ENCODE measurements at places on chromosomes 3 and 15.

GRCh38 chr3:41507336-41508062 lies 308.2 kb downstream of the CTNNB1 start:
- no peak for DNase-seq

GRCh38 chr15:70582143-70582945 lies 181.0 kb downstream of the UACA start:
- DNase-seq = no peak

GRCh38 chr3:83738202-83738601 lies 1220.6 kb upstream of the CADM2 start:
- no peak for DNase-seq

- DNase-seq = peak; percentile 91
Observed at GRCh38 chr3:197297476-197298340, 704 bp downstream of the DLG1 start.

DNA sequence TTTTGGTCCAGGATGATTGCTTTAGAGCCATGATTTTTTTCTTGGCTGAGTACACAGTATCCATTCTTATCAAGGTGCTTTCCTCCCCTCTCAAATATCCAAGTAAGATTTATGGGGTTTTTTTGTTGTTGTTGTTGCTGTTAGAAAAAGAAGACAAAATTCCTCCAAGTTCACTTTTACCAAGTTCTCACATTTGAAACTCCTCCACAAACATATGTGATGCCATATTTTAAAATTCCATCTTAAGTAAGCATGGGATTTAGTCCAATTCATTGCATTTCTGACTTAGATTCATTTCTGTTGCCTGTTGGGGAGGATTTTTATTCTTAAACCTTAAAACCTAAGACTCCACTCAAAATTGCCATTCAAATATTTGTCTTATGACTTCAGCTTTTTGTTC lies 128.6 kb upstream of the SPATA12 start:
- no peak for DNase-seq

DNA sequence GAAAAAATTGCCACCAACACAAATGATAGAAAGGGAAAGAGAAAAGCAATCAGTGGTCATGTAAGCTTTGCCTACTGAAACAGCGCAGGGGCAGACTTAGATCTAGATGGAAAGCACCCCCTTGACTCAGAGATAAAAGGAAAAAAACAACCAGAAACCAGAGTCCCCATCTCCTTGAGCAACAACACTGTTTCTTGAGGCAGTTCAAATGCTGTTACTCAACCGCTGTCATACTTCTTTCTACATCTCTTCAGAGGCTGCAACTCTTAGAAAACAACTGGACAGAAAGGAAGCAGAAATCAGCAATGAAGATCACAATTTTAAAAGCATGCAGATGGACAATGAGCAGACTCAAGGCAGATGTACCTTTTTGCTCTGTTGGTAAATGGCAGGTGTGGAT lies 36.5 kb downstream of the FSIP1 start:
- peak; percentile 16 for DNase-seq

- DNase-seq = no peak
Observed at GRCh38 chr3:114295946-114296345, 2.1 kb downstream of the TIGIT start.

- peak; percentile 66 for DNase-seq
Observed at GRCh38 chr3:194640829-194641228, 7.6 kb upstream of the TMEM44 start.

GRCh38 chr3:107806536-107806935 lies 283.8 kb downstream of the BBX start:
- no peak for DNase-seq

DNA sequence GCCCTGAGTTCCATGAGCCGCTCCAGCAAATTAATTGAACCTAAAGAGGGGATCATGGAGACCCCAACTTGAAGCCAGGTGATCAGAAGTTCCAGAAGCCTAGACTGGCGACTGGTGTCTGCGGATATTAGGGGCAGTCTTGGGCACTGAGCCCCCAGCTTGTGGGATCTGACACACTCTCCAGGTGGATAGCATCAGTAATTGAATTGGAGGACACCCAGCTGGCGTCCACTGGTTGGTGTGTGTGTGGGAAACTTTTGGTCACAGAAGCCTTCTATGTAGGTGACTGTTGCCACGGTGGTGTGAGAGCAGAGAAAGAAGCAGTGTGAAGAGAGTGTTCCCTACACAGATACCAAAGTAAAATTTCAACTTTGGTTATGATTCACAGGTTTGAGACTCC lies 106.0 kb upstream of the ADPGK start:
- no peak for DNase-seq

GRCh38 chr3:65732051-65732935 lies 306.4 kb downstream of the MAGI1 start:
- peak; percentile 34 for DNase-seq

- no peak for DNase-seq
Observed at GRCh38 chr3:66553441-66554113, 52.8 kb upstream of the LRIG1 start.

DNA sequence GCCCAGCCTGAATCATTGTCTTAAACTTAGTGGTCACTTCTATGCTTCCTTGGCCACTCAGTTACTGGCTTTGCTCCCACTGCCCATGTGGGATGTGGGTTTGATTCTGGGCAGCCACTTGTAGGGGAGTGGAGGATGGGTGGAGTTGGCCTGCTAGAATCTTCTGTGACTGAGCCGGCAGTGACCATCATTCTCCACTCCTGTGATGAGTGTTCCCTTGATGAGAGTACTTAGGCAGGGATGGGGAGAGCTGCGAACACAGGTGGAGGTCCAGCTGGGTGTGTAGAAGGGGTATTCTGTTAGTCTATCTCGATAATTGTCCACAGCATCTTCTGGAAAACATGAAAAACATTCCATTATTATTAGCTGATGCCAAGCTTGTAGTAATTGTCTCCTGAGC lies 8.0 kb downstream of the TM6SF1 start:
- no peak for DNase-seq

GRCh38 chr3:109023656-109024254 lies 70.1 kb upstream of the GUCA1C start:
- peak; percentile 56 for DNase-seq

DNA sequence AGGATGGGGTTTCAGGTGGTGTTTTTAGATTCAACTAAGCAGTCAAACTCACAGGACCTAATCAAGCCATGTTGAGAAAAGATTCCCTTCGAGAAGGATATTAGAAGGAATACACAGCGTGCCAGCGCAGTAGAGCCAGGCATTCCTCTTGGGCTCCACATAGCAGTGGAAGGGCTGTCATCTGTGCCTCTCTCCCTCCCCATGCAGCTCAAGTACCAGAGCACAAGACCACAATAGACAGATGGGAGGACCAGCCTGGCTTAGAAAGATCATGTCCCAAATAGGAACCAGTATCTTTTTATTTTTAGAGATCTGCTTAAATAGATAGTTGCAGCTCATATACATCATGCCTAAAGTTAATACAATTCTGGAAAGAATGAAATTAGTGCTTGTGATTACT lies 37.9 kb downstream of the LMLN start:
- no peak for DNase-seq

GRCh38 chr3:10416730-10417300 lies 88.6 kb downstream of the ATP2B2 start:
- no peak for DNase-seq

- DNase-seq = no peak
Observed at GRCh38 chr3:100041328-100041749, 73.0 kb downstream of the FILIP1L start.

- DNase-seq = no peak
Observed at GRCh38 chr3:162295323-162295983, 798.8 kb downstream of the OTOL1 start.

DNA sequence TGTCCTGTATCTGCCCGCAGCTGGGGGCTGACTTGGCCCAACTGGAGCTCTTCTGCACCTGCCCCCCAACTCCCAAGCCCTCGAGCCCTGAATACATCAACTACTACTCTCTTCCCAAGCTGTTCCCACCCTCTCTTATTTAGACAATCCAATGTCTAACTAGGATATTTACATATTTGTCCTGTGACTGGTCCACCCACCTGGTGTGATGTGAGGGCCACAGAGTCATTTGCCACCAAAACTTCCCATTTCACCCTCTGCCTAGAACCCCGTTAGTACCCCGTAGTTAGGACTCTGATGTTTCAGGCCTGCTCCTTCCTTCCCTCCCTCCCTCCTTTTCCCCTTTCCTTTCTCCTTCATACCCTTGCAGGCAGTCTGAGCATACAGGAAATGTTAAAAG lies 6.4 kb downstream of the CPLX3 start:
- DNase-seq = no peak

DNA sequence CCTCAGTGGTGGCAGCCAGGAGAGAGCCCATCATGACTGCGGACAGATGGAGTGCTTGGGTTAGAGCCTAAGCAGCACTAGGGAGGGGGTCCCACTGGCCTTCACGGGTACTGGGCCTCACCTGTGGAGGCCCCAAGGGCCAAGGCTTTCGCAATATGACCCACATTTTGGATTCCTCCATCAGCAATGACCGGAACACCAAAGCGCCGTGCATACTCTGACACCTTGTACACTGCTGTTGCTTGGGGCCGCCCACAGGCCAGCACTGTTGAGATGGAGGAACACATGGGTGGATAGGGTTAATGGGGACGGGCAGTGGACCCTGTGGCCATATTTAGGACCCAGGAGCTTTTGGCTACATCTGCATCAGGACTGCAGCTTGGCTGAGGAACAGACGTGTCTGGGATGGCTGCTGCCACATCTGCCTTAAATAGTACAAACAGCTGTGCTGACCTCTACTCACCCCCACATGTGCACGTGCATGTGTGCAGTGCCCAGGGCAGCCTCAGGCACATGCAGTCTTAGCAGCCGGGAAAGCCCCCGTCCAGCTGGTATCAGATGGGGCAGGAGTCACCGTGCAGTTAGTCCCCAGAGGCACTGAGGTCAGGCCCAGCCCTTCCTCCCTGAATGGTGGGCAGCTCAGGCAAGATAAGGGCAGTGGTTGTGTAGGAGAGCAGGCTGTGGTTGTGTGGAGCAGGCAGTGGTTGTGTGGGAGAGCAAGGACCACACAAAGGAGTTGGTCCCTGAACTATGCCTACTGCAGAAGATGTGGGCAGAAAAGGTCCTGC lies 3.3 kb downstream of the NDUFAF3 start:
- DNase-seq = peak; percentile 96

GRCh38 chr15:97976766-97977503 lies 16.4 kb downstream of the ARRDC4 start:
- no peak for DNase-seq

- no peak for DNase-seq
Observed at GRCh38 chr15:63626955-63627354, 29.8 kb downstream of the FBXL22 start.

DNA sequence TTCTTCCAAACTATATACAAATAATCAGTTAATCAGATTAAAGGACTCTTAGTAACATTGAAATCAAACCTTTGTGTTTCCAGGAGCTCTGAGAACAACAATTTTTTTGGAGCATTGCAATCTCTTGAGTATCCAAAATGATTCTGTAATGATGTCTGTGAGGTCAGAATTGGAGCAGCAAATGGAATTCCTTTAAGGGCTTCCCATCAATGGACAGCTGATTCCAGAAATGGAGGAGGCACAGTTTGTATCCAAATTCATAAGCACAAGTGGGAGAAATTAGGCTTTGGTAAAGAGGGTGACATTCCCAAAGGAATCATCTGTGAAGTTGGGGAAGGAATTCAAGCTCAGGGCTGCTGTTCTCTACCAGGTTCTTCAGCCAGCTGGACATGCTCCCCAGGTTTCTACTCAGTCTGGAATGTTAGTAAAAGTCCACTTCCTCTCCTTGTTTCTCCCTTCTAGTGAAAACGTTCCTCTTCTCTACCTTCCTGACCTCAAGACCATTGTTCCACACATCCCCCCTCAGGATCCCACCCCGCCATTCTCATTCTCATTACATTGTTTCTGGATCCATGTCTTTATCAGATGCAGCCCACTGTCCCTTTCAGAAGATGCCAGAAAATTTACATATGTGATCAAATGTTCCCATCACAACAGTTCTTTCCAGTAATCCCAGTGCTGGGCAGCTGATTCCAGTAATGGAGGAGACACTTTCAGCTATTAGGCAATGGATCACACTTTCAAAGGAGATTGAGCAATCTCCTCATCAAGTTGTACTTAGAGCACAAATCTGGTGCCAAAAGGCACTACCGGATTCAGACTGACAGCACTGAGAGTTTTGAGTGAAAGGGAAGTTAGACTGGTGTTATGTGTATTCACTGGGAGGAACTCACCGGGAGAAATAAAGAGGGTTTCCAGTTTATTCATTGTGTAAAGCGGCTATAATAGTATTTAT lies 391.3 kb upstream of the TPRG1 start:
- DNase-seq = no peak

DNA sequence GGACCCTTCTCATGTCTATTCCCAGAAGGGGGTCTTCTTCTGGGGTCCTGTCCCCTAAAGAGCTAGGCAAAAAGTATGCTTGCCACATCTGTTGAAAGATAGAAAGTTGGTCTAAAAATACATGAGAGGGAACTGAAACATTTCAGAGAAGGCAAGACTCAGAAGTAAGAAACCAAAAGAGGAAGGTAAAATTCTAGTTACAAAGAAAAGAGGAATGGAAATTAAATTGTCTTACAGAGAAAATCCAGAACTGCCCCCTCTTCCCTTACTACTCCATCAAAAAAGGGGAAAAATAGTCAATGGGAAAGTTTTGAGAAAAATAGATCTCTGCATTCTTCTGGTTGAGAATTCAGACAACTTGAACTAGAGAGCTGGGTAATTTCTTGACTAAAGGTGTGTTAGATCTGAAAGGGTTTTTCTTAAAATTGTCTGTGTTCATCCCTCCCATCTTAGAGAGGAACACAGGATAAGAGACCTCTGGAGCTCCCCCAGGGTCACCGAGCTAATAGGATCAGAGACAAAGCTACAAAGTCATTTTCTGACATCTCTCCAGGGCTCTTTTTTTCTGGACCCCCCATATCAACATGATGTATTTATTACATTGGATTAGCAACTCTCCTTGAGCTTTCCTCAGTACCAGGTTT lies 32.3 kb upstream of the CCR2 start:
- no peak for DNase-seq

GRCh38 chr3:151379083-151379734 lies 5.3 kb downstream of the P2RY12 start:
- peak; percentile 36 for DNase-seq

GRCh38 chr3:117160176-117160575 lies 450.6 kb downstream of the TUSC7 start:
- DNase-seq = no peak

DNA sequence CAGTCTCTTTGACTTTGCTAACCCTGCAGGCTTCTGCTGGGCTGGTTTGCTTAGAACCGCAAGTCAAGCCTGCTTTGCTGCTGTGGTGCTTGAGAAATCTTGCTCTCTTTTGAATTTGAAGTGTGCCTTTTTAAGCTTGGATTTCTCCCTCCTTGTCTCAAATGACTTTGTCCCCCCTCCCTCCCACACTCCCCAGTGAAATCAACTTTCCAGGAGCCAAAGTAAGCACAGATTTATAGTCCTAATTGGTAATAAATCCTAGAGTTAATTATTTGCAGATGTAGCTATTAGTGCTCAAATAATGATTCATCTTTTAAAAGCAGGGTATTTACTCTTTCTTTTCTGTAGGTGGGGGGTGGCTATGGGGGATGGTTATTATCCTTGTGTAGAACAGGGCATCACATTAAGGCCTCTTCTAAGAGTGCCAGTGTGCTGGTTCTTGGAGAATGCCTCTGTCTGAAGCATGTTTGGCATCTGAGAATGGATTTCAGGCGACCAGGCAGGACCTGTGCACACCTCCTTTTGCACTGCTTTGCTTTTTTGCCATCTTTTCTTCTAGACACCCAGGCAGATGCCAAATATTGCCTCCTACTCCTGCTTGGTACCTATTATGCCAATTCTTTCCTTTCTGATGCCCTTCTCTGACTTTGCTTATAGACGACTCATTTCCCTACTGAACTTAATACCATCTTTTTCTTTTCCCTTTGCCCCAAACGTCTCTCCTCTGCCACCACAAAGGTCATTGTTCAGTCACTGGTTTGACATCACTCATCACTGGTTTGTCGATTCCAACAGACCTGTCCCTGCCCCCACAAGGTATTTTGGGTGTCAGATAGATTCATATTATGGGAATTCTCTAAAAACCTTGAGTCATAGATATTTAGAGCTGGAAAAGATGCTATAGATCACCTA lies 50.7 kb downstream of the CLDN11 start:
- no peak for DNase-seq
